ENCODE measurements at places on chromosomes 2 and 18.

- DNase-seq, result no peak
Observed at GRCh38 chr2:235716875-235717496, 223.1 kb downstream of the AGAP1 start.

GRCh38 chr18:4640349-4641012 lies 185.4 kb upstream of the DLGAP1 start:
- no peak for DNase-seq

GRCh38 chr2:146077156-146077555 lies 1557.2 kb upstream of the ZEB2 start:
- DNase-seq, result no peak

GRCh38 chr18:57088883-57089282 lies 58.0 kb upstream of the BOD1L2 start:
- no peak for DNase-seq

GRCh38 chr2:128307595-128307994 lies 11.1 kb downstream of the HS6ST1 start:
- DNase-seq, result peak; percentile 51
